ENCODE measurements at places on chromosomes 2 and 18. TPM values are rescaled to one million over a fixed set of nuclear protein-coding genes. Genes with fewer than 3 reads are reported as not detected.

Gene MC5R
- not detected for total RNA-seq

Gene STEAP3
- 28.2 TPM for total RNA-seq

Gene OSGEPL1
- 2.2 TPM for total RNA-seq

Gene SCN3A
- total RNA-seq, result 1.2 TPM

Gene RAPGEF4
- 4.0 TPM for total RNA-seq

Gene CDH7
- not detected for total RNA-seq

Gene XDH
- total RNA-seq, result 0.90 TPM

DNA sequence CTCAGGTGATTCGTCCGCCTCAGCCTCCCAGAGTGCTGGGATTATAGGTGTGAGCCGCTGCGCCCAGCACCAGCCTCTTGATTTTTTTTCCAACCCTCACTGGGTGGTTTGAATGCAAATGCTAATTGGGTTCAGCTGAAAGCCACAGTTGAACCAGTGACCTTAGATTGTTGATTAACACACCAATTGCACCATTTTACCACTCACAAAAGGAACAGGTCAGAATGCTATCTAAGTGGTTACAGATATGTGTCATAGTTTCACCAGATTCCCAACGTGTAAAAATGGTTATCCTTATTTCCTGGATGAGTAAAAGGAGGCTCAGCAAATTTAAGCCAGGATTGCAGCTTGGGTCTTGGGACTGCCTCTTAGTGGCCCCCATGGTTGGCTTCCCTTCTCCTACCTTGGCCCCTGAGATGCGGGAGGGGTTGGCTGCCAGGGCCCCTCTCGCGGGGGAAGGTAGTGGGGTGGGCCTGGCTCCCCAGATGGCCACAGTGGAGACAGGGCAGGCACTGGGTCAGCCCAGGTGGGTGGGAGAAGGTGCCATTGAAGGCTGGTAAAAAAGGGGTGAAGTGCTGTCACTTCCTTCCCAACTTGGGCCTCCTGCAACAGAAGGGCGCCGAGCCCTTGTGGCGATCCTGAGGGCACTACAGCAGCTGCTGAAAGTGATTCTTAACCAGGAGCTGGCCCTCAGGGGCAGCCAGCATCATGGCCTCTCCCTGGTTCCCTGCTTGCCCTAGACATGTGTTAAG is 164.9 kb upstream of the HAAO start:
- H3K4me3 ChIP-seq, result no peak overlapping the region
- H3K36me3 ChIP-seq, result no peaks in the 10 kb centered on the region
- H3K27me3 ChIP-seq, result no peaks in the 10 kb centered on the region

DNA sequence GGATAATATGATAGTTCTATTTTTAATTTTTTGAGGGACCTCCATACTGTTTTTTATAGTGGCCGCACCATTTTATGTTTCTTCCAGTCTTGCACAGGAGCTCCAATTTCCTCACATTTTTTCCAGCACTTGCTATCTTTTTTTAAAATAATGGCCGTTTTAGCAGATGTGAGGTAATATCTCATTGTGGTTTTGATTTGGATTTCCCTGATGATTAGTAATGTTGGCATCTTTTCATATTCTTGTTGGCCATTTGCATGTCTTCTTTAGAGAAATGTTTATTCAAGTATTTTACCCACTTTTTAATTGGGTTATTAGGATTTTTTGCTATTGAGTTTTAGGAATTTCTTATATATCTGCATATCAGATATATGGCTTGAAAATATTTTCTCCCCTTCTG is 29.9 kb upstream of the NAPG start:
- no peak for DNase-seq
- no peaks in the 10 kb centered on the region for H3K36me3 ChIP-seq
- no peaks in the 10 kb centered on the region for H3K4me1 ChIP-seq
- H3K4me3 ChIP-seq, result no peak overlapping the region
- H3K27ac ChIP-seq, result no peak overlapping the region

GRCh38 chr18:55483266-55483871 is 104.6 kb downstream of the TCF4 start:
- H3K27me3 ChIP-seq, result no peaks in the 10 kb centered on the region
- H3K36me3 ChIP-seq, result no peaks in the 10 kb centered on the region
- no peaks in the 10 kb centered on the region for H3K4me1 ChIP-seq
- H3K27ac ChIP-seq, result no peak overlapping the region

GRCh38 chr2:134250840-134251461 is 2.9 kb upstream of the MGAT5 start:
- H3K4me3 ChIP-seq, result no peak overlapping the region
- H3K27me3 ChIP-seq, result no peaks in the 10 kb centered on the region
- no peak for DNase-seq
- H3K4me1 ChIP-seq, result peaks cover 5% of the 10 kb centered on the region
- H3K27ac ChIP-seq, result no peak overlapping the region

DNA sequence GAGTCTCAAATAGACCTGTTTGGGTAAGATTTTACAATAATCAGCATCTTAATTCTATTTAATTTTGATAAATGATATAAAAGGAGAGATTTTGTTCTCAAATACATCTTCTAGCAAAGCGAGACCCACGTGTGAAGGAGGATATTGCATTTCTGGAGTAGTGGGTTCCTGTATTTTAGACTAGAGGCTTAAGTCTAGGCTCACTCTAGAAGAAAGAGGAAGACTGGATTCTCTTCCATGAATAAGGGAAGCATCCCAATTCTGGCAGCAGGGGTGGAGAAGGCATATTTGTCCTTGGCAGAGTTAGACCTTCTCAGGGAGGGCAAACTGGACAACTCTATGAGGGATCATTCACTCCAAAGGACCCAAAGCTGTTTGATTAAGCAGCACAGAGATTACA is 11.3 kb upstream of the FAM228A start:
- H3K36me3 ChIP-seq, result no peaks in the 10 kb centered on the region
- no peak for DNase-seq
- no peaks in the 10 kb centered on the region for H3K4me1 ChIP-seq
- H3K4me3 ChIP-seq, result no peak overlapping the region

DNA sequence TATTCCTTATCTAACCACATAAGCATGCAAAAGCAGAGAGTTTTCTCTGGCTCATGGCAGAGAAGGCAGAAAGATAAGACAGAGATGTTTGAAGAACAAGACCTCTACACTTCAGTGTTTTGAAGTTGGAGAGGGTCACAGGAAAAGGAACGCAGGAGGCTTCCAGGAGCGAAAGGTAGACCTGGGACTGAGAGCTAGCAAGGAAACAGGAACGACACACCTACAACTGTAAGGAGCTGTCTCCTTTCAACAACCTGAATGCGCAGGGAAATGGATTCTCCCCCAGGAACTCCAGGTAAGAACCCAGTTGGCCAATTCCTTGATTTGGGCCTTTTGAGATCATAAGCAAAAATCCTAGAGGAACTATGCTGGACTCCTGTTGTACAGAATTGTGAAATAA is 746.6 kb upstream of the DDX18 start:
- no peak for DNase-seq
- H3K27ac ChIP-seq, result no peak overlapping the region
- H3K27me3 ChIP-seq, result no peaks in the 10 kb centered on the region
- H3K36me3 ChIP-seq, result no peaks in the 10 kb centered on the region
- no peak overlapping the region for H3K4me3 ChIP-seq

DNA sequence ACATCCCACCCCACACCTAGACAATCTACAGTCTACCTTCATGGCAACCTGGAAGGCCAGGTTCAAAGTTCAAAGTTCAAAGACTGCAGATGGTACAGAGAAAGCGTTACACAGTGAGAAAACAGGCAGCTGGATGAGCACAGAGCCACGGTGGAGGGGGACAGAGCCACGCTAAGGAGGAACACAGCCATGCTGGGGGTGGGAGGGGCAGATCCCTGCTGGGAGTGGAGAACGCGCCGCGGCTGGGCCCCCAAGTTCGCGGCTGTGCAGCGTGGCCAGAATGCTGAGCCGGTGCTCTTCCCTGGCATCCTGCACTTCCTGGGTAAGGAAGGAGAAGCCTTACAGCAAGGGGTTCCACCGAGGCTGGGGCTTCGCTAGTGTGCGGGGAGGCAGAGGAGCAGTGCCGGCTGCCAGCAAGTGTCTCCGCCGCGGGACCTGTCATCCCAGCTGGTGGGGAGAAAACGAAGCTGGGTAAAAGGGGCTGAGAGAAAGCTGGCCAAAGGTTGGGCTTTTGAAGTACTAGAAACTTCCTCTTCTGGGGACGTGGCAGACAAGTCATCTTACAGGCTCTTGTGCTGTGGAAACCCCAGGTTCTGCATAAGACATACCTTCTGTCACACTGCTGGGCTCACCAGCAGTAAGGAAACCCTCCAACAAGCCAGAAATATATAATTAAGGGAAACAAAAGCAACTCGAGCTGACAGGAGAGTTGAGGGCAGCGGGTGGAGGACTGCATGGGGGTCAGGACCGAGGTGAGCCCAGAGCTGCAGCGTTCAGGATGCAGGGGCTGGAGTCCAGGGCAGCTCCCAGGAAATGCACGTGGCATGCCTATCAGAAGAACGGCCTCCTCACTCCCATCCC is 115.5 kb downstream of the HDAC4 start:
- no peak overlapping the region for H3K27ac ChIP-seq
- no peak overlapping the region for H3K4me3 ChIP-seq
- H3K4me1 ChIP-seq, result no peaks in the 10 kb centered on the region

GRCh38 chr2:190216829-190217228 is 102.8 kb downstream of the HIBCH start:
- no peak overlapping the region for H3K27ac ChIP-seq
- H3K4me3 ChIP-seq, result no peak overlapping the region
- DNase-seq, result peak; percentile 84
- H3K36me3 ChIP-seq, result no peaks in the 10 kb centered on the region
- no peaks in the 10 kb centered on the region for H3K4me1 ChIP-seq
- no peaks in the 10 kb centered on the region for H3K27me3 ChIP-seq

GRCh38 chr2:143481237-143481623 is 352.0 kb downstream of the ARHGAP15 start:
- no peak overlapping the region for H3K27ac ChIP-seq
- H3K4me3 ChIP-seq, result no peak overlapping the region
- H3K27me3 ChIP-seq, result no peaks in the 10 kb centered on the region
- H3K4me1 ChIP-seq, result no peaks in the 10 kb centered on the region
- no peak for DNase-seq

DNA sequence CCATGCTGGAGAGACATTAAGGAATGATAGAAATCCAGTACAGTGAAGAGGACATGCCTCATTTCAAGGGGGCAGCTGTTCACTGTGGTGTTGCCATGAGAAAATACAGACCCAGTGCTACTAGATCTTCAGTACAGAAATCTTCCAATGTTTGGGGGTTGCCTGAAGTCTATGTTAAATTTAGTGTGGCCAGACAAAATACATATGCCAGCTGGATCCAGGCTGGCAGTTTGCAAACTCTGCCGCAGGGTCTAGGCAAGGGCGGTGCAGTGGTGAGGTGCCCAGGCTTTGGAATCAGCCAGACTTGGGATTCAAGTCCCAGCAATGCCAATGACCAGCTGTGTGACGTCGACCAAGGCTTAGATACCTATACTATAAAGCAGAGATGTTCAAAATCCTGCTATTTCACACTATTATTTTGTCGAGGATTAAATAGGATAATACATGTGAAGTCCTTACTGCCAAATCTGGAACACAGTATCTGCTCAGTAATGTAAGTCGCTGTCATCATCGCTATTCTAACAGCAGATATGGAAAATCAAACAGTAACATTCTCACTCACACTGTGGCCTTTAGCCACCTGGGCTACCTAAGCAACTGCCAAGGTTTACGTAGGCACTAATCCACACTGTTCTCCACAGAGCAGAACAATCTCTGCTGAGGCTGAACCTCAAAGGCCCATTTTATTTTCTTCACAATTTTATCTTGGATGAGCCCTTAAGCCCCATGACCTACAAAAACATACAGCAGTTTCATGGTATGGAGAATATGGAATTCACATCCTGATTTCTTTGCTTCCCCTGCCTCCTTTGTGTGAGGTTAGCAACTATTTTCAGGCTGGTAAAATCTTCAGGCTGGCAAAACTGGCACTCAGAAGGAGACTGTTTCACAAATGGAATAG is 5.9 kb upstream of the TMSB10 start:
- H3K27me3 ChIP-seq, result no peaks in the 10 kb centered on the region
- no peak overlapping the region for H3K27ac ChIP-seq
- peaks cover 25% of the 10 kb centered on the region for H3K4me1 ChIP-seq
- H3K36me3 ChIP-seq, result no peaks in the 10 kb centered on the region
- no peak for DNase-seq
- no peak overlapping the region for H3K4me3 ChIP-seq

- no peaks in the 10 kb centered on the region for H3K36me3 ChIP-seq
- no peaks in the 10 kb centered on the region for H3K27me3 ChIP-seq
- H3K4me1 ChIP-seq, result no peaks in the 10 kb centered on the region
- no peak for DNase-seq
- H3K4me3 ChIP-seq, result no peak overlapping the region
- H3K27ac ChIP-seq, result no peak overlapping the region
These were observed 181.2 kb downstream of the DYSF start for GRCh38 chr2:71634567-71634966.

GRCh38 chr2:54651291-54651690 is 72.2 kb upstream of the EML6 start:
- no peak overlapping the region for H3K27ac ChIP-seq
- no peaks in the 10 kb centered on the region for H3K4me1 ChIP-seq
- peaks cover 98% of the 10 kb centered on the region for H3K36me3 ChIP-seq

- H3K27ac ChIP-seq, result no peak overlapping the region
- no peaks in the 10 kb centered on the region for H3K36me3 ChIP-seq
- H3K4me3 ChIP-seq, result no peak overlapping the region
- H3K27me3 ChIP-seq, result no peaks in the 10 kb centered on the region
- no peaks in the 10 kb centered on the region for H3K4me1 ChIP-seq
- DNase-seq, result no peak
These were observed 503.2 kb downstream of the PIK3C3 start for GRCh38 chr18:42458226-42458625.

DNA sequence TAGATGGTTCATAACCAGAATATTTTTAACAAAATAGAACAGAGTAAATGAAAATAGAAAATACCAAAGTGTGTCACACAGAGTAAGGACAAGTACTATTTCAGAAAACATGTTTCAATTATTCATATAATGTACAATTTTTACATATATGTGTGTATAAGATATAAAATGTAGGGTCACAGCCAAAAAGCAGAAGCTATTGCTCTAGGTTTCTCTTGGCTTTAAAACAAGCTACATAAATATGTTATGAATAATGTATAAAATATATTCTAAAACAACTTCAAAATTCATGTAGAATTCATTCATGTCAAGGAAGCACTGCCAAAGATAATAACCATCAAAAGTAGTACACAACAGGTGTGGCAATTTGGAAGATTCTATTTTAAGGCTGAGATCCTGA is 218.2 kb downstream of the TTC32 start:
- no peak for DNase-seq
- H3K36me3 ChIP-seq, result no peaks in the 10 kb centered on the region
- H3K4me3 ChIP-seq, result no peak overlapping the region
- H3K27me3 ChIP-seq, result no peaks in the 10 kb centered on the region
- H3K27ac ChIP-seq, result no peak overlapping the region
- H3K4me1 ChIP-seq, result no peaks in the 10 kb centered on the region
